ENCODE measurements at places on chromosomes 7 and 10.
A peak's percentile ranks its signal among the peaks of the same experiment; 100 is the strongest.

DNA sequence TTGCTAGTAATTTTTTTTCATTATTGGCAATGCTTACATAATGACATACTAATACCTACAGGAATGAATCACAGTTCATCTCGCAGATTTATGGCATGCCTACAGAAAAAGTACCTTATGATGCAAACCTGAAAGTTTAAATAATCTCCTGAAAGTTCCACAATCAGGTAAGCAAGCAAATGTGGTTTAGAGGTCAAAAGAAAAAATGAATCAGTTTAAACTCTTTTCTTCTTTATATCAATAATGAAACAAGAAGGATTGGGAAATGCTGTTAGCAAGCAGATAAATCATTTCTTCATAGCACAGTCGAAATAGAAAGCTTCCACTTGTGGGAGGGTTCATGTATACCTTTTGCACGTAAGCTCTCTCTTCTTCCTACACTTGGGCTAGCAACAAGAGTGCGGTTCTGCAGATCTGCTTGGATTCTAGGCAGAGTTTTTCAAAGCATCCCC is 53.7 kb upstream of the MTPN start:
- peak; percentile 79 for DNase-seq

GRCh38 chr10:18204039-18204835 is 64.0 kb downstream of the CACNB2 start:
- DNase-seq, result no peak

DNA sequence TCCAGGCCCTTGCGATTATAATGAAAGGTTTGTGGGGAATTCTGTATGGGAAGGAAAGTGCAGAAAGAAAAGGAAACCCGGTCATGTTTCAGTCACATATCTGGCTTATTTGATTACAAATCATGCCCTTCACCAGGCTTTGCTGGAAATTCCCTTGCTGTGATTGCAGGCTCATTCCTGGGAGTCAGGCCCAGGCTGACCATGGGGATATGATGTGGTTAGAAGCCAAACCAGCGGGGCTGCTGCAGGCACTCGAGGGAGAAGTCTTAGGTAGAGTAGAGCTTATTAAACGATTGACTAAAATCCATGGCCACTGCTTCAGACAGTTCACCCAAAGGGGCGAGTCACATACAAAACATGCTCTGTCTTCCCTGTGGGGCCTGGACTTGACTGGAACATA is 16.2 kb downstream of the PKD1L1 start:
- no peak for DNase-seq

DNA sequence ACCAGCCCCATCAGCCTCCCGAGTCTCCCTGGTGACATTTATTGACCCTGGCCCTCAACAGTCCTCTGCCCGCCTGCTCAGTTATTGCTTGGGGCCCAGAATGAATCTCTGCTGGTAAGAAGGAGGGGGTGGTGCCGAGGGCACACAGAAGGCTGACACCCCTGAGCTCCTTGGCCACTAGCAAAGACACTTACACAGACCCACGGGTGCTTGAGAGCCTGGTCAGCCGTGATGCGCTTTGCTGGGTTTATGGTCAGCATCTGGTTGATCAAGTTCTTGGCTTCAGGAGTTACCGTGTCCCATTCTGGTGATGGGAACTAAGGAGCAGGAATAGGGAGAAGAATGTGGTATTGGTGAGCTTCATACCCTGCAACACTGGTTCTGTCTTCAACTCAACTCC is 27.3 kb downstream of the CAMK2G start:
- DNase-seq, result no peak

DNA sequence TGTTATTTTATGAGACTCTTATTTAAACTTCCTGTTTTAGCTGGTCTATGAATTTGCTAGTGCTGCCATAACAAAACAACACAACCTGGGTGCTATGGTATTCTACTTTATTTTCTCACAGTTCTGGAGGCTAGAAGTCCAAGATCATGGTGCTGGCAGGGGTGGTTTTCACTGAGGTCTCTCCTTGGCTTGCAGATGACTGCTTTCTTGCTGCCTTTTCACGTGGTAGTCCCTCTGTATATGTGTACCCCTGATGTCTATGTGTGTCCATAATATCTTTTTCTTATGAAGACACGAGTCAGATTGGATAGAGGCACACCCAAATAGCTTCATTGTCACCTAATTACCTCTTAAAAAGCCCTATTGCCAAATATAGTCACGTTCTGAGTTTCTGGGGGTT is 270.5 kb downstream of the BMPER start:
- DNase-seq, result no peak

DNA sequence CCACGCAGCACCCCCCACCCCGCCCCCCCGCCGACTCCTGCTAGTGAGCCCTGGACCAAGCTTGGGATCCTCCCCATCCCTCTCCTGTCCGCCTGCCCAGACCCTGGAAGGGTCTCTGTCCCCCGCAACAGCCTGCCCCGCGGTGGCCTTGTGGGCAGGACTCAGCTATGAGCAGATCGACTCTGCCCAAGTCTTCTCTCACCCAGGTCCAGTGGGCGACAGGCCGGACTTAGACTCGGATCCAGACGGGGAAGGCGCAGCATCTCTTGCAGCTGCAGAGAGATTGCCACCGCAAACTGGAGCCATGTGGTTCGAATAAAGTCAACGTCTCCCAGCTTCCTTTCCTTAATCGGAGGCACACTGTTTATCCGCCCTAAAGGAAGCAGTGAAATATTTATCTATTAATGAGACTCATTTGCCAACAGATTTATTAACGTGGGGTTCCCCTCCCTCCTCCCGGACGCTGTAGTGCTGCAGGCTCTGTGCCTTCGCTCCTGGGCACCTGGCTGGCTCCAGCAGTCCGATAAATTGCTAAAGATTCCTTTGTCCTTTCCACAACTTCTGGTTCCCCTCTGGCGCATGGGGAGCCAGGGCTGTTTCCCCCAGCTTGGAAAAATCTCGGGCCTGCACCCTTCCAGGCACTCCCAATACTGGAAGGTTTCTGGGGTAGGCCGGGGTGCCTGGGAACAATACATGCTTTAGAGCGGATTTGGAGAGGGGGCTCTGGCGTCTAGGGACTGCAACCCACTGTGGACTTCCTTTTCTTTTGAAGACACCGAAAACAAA is 634 bp upstream of the HOXA7 start:
- DNase-seq, result no peak

GRCh38 chr10:79434821-79435251 is 10.6 kb downstream of the ZCCHC24 start:
- no peak for DNase-seq

DNA sequence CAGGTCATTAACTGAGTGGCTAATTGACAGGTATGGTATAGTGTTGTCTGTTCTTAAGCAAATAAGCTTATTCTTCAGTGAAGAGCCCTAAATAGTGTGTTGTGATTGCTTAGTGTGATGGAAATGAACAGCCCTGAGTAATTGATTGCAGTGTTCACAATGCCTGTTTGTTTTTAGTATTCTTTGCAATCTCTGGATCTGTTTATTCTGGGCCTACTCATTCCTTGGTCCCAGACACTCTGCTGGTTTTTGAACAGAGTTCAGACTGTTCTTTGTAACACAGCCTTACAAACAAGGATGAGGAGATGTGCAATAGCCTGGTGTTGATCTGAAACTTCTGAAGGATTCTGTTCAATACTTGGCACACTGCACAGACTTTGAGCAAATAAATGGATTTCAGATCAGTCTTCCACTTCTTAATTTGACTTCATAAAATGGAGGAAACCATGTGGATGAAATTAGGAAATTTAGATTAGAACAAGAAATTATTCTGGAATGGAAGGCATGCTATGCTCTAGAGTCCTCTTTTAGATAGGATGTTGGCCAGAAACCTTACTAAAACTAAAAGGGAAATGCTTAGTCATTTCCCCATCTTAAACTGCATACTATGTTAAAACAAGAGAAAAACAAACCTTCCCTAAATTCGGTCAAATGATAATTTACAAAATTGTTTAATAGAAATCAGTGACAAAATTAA is 444.2 kb upstream of the SEMA3D start:
- no peak for DNase-seq

- DNase-seq, result no peak
These were observed 26.5 kb downstream of the PDE1C start for GRCh38 chr7:32043688-32044087.

GRCh38 chr10:18685555-18685954 is 26.3 kb downstream of the ARL5B start:
- DNase-seq, result no peak

DNA sequence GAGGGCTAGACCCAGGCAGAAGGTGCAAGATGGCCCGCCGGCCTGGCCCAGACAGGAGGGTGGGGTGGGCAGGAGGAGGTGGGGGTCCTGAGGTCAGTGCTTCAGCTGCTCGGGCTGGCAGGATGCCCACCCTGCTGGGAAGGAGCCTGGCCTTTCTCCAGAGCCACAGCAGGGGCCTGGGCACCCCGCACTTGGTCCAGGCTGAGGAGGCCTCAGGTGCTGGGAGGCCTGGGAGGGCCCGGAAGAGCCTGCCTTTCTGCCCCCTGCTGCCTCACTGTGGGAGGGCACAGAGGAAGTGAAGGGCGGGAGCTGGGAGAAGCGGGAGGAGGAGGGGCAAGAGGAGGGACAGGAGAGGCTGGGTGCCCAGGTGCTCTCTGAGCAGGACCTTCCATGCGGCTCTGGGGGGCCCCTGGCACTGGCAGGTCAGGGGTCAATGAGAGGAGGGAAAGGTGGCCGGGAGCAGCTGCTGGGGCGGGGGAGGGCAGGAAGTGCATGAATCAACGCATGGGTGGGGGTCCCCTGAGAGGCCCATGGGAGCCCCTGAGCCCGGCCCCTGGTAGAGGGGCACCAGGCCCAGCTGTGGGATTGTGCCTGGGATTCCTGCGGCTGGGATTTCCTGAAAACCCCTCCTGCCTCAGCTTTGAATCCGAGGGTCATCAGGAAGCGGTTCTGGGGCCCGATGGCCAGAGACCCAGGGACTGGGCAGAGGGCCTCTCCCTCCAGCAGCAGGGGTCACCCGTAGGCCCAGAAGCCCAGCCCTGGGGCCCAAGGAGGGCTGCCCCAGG is 49.9 kb downstream of the PWWP2B start:
- DNase-seq, result peak; percentile 78

DNA sequence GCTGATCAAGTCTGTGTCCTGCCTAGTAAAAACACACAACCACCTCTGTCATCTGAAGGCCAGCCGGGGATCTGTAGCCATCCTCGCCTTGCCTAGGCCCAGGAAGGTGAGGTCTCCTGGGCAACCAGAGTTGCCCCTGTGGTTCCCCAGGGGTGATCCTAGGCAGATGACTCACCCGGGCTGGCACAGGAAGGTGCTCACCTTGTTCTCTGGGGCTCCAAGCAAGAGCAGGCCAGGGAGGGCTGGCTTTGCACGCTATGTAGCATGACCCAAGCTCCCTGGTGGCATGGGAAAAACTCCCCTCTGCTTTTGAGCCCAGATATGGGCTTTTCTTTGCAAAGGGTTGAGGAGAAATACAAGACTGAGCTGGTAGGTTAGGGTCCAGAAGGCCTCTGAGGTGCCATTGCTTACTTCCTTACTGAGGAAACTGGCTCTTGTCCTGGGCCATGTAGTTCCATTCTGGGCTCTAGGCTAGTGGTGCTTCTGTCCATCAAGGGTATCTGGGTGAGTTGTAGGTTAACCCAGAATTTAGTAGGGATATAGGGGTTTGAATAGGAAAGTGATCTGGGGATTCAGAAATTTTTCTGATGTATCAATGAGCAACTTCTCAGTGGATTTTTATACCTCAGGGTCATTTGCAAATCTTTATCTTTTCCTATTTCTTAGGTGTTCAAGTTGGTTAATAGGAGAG is 112.0 kb downstream of the NT5C2 start:
- no peak for DNase-seq

GRCh38 chr10:119871881-119872609 is 598 bp downstream of the MCMBP start:
- peak; percentile 61 for DNase-seq

GRCh38 chr7:24231493-24231892 is 52.5 kb upstream of the NPY start:
- DNase-seq, result no peak

DNA sequence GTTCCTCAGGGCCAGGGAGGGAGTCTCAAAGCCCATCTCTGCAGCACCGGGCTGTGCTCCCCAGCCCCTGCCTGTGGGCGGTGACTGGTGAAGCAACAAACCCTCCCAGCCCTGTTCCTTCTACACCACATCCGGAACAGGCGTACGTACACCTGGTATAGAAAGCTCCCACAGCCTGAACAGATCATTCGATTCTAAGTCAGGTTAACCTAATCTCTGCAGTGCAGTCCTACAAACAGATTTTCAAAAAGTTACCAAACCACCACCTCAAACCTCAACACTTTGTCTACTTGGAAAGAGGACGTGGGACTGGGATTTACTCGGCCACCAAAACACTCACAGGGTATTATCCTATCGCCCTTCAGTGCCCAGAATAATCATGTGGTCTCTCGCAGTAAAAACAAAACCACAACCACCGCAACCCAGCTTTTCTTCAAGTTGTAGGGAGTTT is 238.4 kb downstream of the DIP2C start:
- peak; percentile 55 for DNase-seq

- DNase-seq, result no peak
These were observed 68.7 kb downstream of the RGS10 start for GRCh38 chr10:119473771-119474170.

DNA sequence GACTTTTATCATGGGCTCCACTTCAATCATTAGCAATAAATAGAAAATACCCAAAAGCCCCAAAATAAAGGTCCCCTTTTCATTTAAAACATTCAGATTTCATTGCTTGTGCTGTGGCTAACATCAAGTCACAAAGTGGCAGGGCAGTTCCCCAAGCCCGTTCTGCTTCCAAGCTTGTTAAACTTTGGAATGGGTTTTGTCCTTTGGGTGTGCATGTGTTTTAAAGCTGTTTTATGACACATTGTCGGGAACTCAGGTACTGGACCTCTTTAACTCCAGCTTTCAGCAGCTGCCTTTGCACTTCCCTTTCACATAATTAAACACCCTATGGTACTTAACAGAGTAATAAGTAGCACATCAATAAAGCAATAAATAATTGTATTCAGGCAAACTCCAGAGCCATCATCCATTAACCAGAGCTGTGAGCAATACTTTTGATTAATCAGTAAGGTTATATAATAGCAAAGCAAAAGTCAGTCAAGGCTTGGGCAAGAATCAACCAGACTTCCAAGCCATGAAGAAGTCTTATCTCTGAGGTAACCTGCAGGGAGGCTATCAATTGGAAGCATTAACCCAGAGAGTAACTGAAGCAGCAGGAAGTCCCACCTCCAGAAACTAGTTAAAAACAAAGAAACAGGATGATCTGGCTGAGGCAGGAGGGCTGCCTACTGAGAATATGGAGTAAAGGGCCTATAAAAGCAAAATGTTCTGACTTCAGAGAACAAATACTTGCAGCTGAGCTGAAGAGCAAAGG is 56.1 kb upstream of the ARID5B start:
- no peak for DNase-seq

Data from activated CD4-positive, alpha-beta T cell treated with anti-CD3 and anti-CD28 coated beads, Interleukin-2, Interleukin-4, amounts not matched to agents 100 ng/mL and 50 ng/mL, durations not matched to agents 16 hours and 8 hours (primary cell).